Stomach (tissue), 19 donors: ENCODE measurements at places on chromosomes 7 and 10.

GRCh38 chr10:71714031-71714410 is 5.6 kb downstream of the C10orf105 start:
- DNase-seq = peak; percentile 48

DNA sequence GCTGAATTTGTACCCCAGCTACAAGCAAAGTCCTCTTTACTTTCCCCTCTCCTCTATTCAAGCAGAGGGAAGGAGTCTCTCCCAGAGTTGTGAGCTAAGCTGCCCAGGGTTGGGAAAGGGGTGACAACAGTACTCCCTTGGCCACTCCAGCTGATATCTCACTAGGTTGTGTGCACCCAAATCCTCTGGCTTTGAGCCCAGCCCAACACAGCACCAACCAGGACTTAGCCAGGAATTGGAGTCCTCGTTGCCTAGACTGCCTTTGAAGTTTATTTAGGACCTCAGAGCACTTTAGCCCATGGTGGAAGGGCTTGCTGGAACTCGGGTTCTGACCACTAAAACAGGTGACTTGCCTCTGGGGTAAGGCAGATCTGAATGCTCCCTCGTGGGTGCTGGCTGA is 35.7 kb upstream of the DYNC1I1 start:
- no peak for DNase-seq

DNA sequence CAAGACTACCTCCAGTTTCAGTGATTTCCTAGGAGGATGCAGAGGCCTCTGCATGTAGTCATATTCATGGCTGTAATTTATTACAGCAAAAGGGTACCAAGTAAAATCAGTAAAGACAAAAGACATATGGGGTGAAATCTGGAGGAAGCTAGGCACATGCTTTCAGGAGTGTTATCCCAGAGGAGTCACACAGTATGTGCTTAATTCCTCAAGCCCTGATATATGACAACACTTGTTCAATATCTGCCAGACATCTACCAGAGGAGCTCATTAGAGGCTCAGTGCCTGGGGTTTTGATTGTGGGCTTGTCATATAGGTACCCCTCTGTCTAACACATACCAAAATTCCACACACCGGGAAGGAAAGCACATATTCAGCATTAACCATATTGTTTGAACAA is 283.8 kb downstream of the CXCL12 start:
- DNase-seq = no peak

GRCh38 chr7:91165846-91166230 is 98.4 kb upstream of the FZD1 start:
- no peak for DNase-seq

GRCh38 chr7:117718116-117718835 is 155.0 kb downstream of the CTTNBP2 start:
- no peak for DNase-seq

- DNase-seq = peak; percentile 36
Measured at GRCh38 chr10:16521311-16522016, at the start of gene C1QL3. TSS of gene C1QL3 (minus strand) at chr10:16521879. CDS start at chr10:16521065, 814 bp downstream.

- no peak for DNase-seq
Measured at GRCh38 chr10:70074165-70074564, 21.5 kb downstream of the MACROH2A2 start.

DNA sequence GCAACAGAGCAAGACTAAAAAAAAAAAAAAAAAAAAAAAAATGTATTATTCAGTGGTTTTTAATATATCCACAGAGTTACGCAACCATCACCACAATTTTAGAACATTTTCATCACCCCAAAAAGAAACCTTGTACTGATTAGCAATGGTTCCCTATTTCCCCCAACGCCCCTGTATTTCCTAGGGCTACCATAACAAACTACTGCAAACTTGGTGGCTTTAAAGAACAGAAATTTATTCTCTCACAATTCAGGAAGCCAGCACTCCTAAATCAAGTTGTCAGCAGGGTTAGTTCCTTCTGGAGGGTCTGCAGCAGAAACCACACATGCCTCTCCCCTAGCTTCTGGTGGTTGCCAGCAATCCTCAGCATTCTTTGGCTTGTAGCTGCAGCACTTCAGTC is 5.9 kb upstream of the NUP42 start:
- DNase-seq = no peak

DNA sequence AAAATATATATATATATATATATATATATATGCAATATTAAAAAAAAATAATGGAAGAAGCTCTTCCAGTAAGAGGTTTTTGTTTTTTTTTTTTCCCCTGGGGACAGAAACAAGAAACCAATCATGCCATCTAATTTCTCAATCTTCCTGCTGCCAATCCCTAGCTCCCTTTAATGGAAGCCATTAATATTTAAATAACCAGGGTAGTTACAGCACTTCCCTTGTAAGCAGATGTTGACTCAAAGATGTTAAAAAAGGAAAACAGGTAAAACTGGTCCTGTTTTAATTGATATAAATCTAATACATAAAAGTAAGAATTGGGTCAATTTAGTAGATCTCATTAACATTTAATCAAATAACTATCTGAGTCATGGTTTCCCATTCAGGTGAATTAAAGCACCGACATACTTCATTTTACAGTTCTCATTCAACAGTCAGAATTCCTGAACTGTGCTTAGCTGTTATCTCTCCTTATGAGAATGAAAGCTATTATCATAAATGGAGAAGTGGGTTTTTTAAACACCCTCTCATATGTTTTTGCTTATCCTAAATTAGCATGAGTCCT is 22.6 kb downstream of the CPVL start:
- DNase-seq = no peak

GRCh38 chr10:78929541-78929940 is 139.2 kb upstream of the ZMIZ1 start:
- no peak for DNase-seq

- peak; percentile 35 for DNase-seq
Measured at GRCh38 chr7:114548081-114548980, 133.7 kb downstream of the FOXP2 start.

- DNase-seq = no peak
Measured at GRCh38 chr10:9015005-9015404, 960.5 kb downstream of the GATA3 start.

DNA sequence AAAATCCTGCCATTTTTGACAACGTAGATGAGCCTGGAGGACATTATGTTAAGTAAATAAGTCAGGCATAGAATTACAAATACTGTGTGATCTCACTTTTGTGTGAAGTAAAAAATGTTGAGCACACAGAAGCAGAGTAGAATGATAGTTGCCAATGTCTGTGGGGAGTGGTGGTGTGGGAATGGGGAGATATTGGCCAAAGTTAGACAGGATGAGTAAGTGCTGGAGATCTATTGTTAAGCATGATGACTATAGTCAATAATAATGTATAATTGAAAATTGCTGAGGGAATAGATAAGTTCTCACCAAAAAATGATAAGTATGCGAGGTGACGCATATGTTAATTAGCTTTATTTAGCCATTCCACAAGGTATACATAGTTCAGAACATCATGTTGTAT is 92.0 kb downstream of the GPR85 start:
- no peak for DNase-seq

DNA sequence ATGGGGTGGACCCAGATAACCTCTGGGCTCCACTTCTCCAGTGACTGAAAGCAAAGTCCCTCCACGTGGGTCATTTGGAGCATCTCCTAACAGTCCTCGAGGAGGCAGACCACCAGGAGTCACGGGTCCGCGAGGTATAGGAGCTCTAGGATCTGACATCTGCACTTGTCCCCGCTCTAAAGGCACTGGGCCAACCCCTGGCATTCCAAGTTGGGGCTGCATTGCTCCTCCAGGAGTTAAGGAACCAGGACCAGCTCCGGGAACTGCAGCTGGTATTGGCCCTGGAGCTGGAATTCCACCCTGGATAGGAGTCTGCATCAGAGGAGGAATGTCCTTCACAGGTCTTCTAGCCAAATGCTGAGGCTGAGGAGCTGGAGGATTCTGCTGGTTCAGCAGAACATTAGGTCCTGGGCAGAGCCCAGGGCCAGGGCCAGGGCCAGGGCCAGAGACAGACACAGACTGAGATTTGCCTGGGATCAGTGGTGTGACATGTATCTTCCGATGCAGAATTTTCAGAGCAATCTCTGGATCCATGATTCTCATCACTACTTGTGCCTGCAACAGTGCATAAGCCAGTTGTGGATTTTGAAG is 827 bp downstream of the CSTF2T start:
- no peak for DNase-seq

GRCh38 chr10:79327090-79327457 is 20.2 kb upstream of the PPIF start:
- no peak for DNase-seq

DNA sequence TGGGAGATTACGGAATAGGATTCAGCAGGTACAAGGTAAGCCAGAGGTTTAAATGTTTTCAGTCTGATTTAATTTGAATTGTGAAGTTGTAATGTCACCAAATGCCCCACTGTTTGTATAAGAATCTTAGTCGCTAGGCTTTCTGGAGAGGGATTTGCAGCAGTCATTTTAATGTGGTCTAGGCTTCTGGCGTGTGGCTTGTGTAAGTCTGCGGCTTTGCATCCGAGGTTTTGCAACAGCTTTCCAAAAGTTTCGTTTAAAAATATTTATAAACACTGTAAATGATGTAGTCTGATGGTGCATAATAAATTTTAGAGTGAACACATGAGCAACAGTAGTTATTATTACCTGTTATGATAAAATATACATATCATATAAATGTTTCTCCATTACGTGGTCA is 26.1 kb upstream of the BHLHA15 start:
- no peak for DNase-seq

GRCh38 chr7:112421666-112422486 is 28.4 kb upstream of the IFRD1 start:
- no peak for DNase-seq

- no peak for DNase-seq
Measured at GRCh38 chr7:135326636-135327280, 93.1 kb downstream of the STRA8 start.

- no peak for DNase-seq
Measured at GRCh38 chr7:105346138-105346537, 42.6 kb downstream of the SRPK2 start.

GRCh38 chr7:22791204-22792158 is 31.2 kb downstream of the TOMM7 start:
- DNase-seq = no peak

GRCh38 chr7:117769085-117769484 is 104.2 kb downstream of the CTTNBP2 start:
- no peak for DNase-seq

GRCh38 chr10:105697290-105697780 is 1056.2 kb downstream of the SORCS3 start:
- DNase-seq = no peak

- DNase-seq = peak; percentile 6
Measured at GRCh38 chr10:86657396-86658011, 3.2 kb downstream of the OPN4 start.

DNA sequence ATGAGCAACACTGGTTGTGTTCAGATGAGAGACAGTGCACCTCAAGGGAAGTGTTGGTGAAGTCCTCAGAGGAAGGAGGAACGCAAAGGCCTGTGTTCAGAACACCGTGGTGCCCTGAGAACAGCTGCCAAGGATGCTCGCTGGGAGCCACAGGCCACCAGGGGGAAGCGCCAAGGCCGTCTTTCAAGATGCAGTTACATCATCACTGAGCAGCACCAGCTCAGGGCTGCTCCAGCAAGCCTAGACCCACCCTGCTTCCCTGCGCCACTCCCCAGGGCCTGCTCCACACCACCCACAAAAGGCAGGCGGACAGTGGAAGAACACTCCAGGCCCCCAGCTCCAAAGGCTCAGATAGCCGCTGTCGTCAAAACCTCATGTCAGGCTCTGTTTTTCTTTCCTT is 378.8 kb downstream of the DPP6 start:
- no peak for DNase-seq

- peak; percentile 78 for DNase-seq
Measured at GRCh38 chr10:114548662-114549061, 109.4 kb downstream of the ABLIM1 start.

DNA sequence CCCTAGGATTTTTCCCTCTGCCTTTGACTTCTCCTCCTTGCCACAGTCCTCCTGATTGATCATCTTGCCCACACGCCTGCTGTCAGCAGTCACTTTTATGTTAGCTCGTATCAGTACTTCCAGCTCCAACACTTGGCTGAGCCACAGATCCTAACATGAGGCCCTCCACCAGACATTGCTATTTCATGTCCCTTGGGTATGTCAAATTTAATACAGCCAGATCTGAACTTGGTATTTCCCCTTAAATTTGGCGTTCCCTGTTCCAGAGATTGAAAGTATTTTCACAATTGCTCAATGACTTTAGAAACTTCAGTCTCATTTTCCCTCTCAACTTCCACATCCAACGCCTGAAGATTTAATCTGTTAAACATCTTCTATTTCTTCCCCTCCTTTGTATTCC is 140.4 kb downstream of the RNLS start:
- no peak for DNase-seq

DNA sequence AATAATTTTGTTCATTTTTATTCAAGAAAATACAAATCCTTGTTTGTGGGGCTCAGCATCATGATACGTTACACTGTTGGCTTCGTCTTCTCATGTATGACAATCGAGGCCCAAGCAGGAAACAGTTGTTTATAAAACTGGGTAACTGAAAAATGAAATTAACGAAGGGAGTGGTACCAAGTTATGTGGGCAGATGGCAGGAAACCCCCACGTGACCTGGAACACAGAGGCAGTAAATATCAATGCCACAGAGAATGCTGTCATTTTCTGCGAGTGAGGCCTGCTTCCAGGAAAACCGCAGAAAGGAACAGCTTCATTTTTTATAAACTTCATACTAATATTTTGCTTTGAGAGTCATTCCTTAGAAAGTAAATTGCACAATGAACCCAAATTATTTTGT is 201.0 kb upstream of the ADARB2 start:
- peak; percentile 53 for DNase-seq

GRCh38 chr7:126659124-126659523 is 593.6 kb downstream of the GRM8 start:
- DNase-seq = no peak

GRCh38 chr7:115099906-115100305 is 178.0 kb downstream of the MDFIC start:
- peak; percentile 58 for DNase-seq

DNA sequence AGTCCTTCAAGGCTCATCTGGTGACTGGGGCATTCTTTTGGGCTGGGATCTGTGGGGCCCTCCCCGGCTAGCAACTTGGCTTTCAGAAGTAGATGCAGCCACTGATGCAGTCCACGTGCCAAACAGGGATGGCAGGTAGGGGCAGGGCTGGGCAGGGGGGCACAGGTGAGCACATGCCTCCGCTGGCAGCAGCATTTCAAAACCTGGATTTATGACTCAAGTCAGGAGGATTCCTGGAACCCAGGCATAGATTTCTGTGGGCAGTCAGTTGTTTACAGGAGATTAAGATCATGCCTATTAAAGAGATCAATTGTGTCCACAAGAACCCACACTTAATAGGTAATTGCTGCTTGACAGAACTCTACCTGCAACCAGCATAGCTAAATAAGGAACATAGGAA is 839 bp upstream of the HABP2 start:
- DNase-seq = no peak

GRCh38 chr7:80773787-80774508 is 135.5 kb downstream of the CD36 start:
- DNase-seq = no peak

DNA sequence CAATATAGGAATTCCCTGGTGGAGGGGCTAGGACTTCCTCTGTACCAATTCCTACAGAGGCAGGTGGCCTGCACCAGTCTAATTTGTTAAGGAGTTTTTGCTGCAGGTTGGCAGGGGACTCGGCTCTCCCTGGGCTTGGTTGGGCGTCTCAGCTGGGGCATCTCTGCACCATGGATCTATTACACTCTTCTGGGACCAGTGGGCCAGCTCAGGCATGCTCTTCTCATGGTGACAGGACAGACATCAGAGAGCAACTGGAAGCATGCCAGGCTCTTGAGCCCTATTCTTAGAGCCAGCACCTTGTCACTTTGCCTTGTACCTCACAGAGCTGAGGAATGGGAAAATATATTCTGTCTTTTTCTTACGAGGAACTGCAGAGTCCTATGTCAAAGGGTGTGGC is 74.6 kb downstream of the SH2D4B start:
- DNase-seq = peak; percentile 21
